Naive thymus-derived CD8-positive, alpha-beta T cell (primary cell): ENCODE measurements at places on chromosomes 2 and 18. TPM values are rescaled to one million over a fixed set of nuclear protein-coding genes. Genes with fewer than 3 reads are reported as not detected.

Gene RFX8
- total RNA-seq, result not detected

DNA sequence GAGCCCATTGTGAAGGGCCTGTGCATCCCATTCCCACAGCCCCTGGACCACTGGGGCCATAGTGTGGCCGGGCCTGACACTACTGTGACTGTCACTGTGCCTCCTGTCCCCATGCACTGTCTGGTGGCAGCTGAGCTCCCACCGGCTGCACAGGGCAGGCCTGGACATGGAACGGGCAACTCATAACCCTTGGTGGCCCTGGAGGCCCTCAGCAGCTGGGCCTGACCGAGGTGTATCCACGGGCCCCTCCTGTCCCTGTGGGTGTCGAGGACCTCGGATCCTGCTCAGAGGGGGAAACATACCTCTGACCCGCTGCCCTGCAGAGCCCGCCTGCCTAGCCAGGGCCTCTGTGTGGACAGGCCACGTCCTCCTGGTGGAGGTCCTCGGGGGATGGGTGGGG lies 7.8 kb upstream of the GAL3ST2 start:
- no peak for DNase-seq

DNA sequence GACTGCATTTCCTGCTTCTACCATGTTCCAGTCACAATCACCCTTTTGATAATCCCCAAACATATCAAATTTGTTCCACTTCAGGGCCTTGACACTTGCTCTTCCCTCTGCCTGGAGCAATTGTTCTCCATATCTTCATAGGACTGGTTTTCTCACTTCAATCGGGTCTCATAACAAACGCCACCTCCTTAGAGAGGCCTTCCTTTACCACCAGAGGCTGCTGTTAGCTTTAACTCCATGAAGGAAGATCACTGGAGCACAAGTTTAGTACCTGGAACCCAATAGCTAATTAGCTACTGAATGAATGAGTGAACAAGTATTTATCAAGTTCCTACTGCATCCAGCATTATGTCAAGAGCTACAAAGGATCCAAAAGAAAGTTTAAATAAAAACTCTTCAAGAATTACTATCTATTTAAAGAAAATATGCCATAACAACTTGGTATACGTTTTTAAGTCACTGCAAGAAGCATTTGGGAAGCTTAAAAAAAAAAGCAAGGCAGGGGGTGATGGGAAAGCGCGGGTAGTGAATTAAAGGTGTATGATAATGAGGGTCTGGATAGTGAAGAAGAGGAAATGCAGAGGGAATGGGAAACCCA lies 58.8 kb downstream of the BAZ2B start:
- no peak for DNase-seq

GRCh38 chr2:37205689-37206341 lies 9.5 kb downstream of the CEBPZOS start:
- no peak for DNase-seq
